Mammary epithelial cell (primary cell): ENCODE measurements at places on chromosomes 5 and 9. TPM values are rescaled to one million over a fixed set of nuclear protein-coding genes. Genes with fewer than 3 reads are reported as not detected.

SARDH gene
- total RNA-seq = 7.2 TPM

CXCL14 gene
- total RNA-seq = 145 TPM

TNC gene
- 85.8 and 237 TPM in 2 replicates for total RNA-seq

STRBP gene
- total RNA-seq = 11.5 and 11.6 TPM in 2 replicates

GHR gene
- total RNA-seq = 2.8 and 3.6 TPM in 2 replicates

KDM4C gene
- 27.2 and 28.2 TPM in 2 replicates for total RNA-seq

CYSRT1 gene
- total RNA-seq = 1.3 TPM

CEL gene
- total RNA-seq = 0.50 TPM

LPAR1 gene
- 20.8 TPM for total RNA-seq

PAEP gene
- not detected in 2 replicates for total RNA-seq
